Liver (tissue), 10 donors: ENCODE measurements at places on chromosomes 11 and 22. TPM values are rescaled to one million over a fixed set of nuclear protein-coding genes. Genes with fewer than 3 reads are reported as not detected.

GRCh38 chr11:117597071-117597470, 199.9 kb downstream of the DSCAML1 start:
- no peak overlapping the region for H3K4me3 ChIP-seq
- no peak overlapping the region for H3K27ac ChIP-seq
- no peaks in the 10 kb centered on the region for H3K36me3 ChIP-seq
- no peaks in the 10 kb centered on the region for H3K4me1 ChIP-seq
- H3K27me3 ChIP-seq, result no peaks in the 10 kb centered on the region

DNA sequence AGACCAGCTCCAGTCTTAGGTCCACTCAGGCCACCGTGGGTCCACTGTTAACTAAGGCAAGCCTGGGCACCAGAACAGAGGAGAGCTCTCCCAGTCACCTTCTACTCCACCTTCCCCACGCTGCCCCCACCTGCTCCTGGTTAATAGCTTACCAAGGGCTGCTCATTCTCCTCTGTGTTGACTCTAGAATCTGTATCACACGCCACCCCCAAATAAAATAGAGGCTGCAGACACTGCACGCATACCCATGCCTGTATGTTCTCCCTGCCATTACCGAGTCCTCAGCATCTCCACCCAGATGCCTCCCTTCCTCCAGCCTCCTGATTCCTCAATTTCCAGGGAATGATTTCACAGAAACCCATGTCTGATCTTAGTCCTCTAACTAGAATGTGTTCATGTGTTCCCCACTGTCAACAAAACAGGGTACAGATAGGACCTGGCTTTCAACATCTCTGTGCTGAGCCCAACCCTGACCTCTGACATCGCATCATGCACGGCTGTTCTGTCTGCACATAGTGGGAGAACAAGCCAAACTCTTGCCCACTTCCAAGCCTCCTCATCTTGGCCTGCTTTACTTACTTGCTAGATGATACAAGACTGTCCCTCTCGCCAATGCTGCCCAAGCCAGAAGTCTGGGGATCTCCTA, 49.8 kb downstream of the SMCO4 start:
- H3K36me3 ChIP-seq, result no peaks in the 10 kb centered on the region
- H3K4me3 ChIP-seq, result no peak overlapping the region
- H3K4me1 ChIP-seq, result peaks cover 19% of the 10 kb centered on the region
- H3K27ac ChIP-seq, result peak overlapping the region; percentile 69

DNA sequence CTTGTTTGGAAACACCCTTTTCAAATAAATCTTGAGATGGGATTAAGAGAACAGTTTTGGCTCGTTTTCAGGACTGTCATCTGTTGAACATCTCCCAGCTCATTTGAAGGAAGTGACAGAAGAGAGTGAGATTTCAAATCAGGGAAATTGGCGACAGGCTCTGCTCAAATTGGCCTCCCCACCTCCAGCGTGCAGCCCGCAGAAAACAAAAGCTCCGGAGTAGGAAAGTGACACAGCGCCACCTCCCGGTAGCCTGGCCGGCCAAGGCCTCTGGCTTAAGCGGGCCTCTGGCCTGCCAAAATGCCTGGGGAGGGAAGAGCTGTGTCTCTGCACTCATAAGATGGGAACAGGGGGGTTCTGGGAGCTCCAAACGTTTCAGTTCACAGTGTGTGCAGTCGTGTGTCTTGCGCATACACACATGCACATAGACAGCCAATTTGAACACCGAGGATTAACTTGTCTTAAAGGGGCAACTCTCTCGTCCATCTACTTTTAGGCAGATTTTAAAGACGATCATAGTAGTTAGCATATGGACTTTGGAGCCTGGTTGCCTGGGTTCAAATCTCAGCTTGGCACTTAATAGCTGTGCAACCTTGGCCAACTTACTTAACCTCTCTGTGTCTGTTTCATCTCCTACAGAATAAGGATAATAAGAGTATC, 132.7 kb upstream of the RCN1 start:
- H3K4me1 ChIP-seq, result no peaks in the 10 kb centered on the region
- no peak overlapping the region for H3K4me3 ChIP-seq
- DNase-seq, result peak; percentile 63
- no peak overlapping the region for H3K27ac ChIP-seq
- H3K27me3 ChIP-seq, result no peaks in the 10 kb centered on the region

The ARFGAP3 gene
- polyA plus RNA-seq, result 35.6 TPM

GRCh38 chr22:24430431-24431308, 3.3 kb downstream of the ADORA2A start:
- DNase-seq, result no peak
- H3K4me1 ChIP-seq, result peaks cover 20% of the 10 kb centered on the region
- peak overlapping the region; percentile 80 for H3K27ac ChIP-seq

DNA sequence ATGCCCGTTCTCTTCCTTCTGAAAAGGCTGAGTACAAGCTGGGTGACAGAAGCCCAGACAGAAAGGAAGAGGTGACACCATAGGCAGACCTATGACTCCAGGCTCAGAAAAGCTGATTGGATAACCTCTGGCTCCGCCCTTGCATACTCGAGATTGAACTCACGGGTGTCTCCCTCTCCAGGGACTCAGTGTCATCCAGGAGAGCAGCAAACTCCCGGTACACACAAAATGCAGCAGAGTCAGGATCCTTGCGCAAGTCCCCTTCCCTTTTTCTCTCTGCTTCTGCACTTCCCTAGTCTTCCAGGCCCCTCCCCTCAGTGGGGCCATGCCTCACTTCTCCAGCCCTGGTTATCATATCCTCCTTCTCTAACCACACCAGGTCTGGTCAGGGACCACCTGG, 9.8 kb downstream of the SCN4B start:
- H3K27me3 ChIP-seq, result no peaks in the 10 kb centered on the region
- no peak overlapping the region for H3K27ac ChIP-seq
- no peaks in the 10 kb centered on the region for H3K36me3 ChIP-seq
- H3K4me1 ChIP-seq, result no peaks in the 10 kb centered on the region

DNA sequence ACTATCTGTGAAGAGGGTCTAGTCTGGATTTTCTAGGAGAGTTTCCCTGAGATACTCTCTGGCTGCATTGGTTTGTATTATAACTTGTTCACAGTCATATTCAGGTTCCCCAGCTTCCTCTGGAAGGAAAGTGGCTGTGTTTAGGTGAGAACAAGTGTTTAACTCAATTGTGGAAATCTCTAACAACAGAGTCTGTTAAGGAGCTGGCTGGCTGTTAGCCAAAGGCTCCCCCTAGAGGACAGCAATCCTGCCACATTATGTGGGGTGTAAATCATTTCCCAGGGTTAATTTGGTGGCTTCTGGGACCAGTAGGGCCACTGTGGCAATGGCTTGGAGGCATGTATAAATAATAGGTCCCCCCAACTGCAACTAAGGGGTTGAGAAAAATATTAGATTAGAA, 18.4 kb downstream of the MS4A6E start:
- peaks cover 3% of the 10 kb centered on the region for H3K27me3 ChIP-seq
- H3K36me3 ChIP-seq, result no peaks in the 10 kb centered on the region
- H3K4me1 ChIP-seq, result no peaks in the 10 kb centered on the region
- H3K4me3 ChIP-seq, result no peak overlapping the region

The POU2AF3 gene
- 0.68 TPM for polyA plus RNA-seq

GRCh38 chr22:17339095-17339693, 30.1 kb upstream of the CECR2 start:
- H3K4me3 ChIP-seq, result no peak overlapping the region
- peaks cover 8% of the 10 kb centered on the region for H3K4me1 ChIP-seq
- no peaks in the 10 kb centered on the region for H3K27me3 ChIP-seq
- peak overlapping the region; percentile 93 for H3K27ac ChIP-seq
- no peaks in the 10 kb centered on the region for H3K36me3 ChIP-seq
- DNase-seq, result no peak

GRCh38 chr11:125835748-125836147, 2.6 kb downstream of the PATE4 start:
- H3K36me3 ChIP-seq, result no peaks in the 10 kb centered on the region
- H3K27me3 ChIP-seq, result no peaks in the 10 kb centered on the region
- no peaks in the 10 kb centered on the region for H3K4me1 ChIP-seq
- H3K27ac ChIP-seq, result no peak overlapping the region
- no peak for DNase-seq

The NPAS4 gene
- polyA plus RNA-seq, result not detected

DNA sequence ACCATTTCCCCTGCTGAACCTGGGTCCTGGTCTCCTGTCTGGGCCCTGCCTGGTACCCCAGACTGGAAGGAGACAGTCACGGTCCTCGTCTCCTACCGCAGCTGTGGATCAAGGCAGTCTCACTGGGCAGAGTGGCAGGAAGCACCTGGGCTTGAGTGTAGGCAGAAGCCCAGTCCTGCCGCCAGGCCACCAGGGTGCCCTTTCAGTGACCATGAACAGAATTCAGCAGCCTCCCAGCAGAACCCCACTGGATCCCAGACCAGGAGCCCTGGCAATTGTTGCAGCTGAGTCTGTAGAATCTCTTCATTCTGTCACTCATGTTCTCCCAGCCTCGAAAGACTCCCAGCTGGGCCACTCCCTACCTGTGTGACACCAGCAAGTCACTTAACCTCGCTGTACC, 25.5 kb upstream of the CREB3L1 start:
- no peak for DNase-seq
- no peaks in the 10 kb centered on the region for H3K4me1 ChIP-seq
- no peaks in the 10 kb centered on the region for H3K36me3 ChIP-seq
- no peak overlapping the region for H3K27ac ChIP-seq

The SMC1B gene
- polyA plus RNA-seq, result not detected

- H3K4me3 ChIP-seq, result no peak overlapping the region
- no peaks in the 10 kb centered on the region for H3K27me3 ChIP-seq
- peak; percentile 12 for DNase-seq
- H3K36me3 ChIP-seq, result no peaks in the 10 kb centered on the region
- no peak overlapping the region for H3K27ac ChIP-seq
Observed at GRCh38 chr22:49229483-49230193, 598.0 kb downstream of the BRD1 start.

DNA sequence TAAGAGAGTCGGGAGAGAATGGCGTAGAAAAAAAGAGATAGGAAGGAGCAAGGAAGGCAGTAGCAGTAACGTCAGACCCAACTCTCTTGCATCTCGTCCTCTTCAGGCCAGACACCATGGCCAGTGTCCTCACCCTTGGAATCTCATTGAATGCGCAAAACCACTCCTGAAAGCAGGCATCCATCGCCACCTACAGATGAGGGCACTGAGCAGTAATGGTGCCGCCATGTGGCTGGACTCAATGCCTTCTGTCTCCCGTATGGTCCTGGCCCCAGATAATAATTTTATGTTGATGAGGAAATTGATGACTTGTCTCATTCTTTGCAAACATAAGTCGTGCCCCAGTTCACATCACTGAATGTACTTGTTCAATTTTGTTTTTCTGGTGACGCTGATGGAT, 17.8 kb upstream of the ALX4 start:
- no peaks in the 10 kb centered on the region for H3K4me1 ChIP-seq
- peaks cover 8% of the 10 kb centered on the region for H3K27me3 ChIP-seq
- no peaks in the 10 kb centered on the region for H3K36me3 ChIP-seq
- H3K4me3 ChIP-seq, result no peak overlapping the region

The LDLRAD3 gene
- 0.99 TPM for polyA plus RNA-seq

The MFRP gene
- polyA plus RNA-seq, result not detected

DNA sequence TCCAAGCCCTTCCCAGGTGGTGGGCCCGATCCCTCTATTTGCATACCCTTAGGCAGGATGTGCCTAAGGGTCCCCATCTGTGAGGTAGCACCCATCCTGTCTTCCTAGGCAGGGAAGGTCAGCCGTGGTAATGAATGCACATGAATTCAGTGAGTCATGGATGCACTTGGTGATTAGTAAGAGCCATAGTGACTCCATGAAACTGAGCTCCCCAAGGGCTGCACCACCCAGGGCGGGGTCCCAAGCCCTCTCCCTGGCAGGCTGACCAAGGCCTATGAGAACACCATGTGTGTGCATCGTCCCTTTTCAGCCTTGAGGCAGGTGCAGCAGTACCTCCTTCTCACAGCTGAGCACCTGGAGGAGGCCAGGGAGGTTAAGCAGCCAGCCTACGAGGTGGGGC, 15.6 kb upstream of the SUSD2 start:
- peaks cover 5% of the 10 kb centered on the region for H3K36me3 ChIP-seq
- no peaks in the 10 kb centered on the region for H3K27me3 ChIP-seq
- H3K4me1 ChIP-seq, result no peaks in the 10 kb centered on the region
- no peak overlapping the region for H3K27ac ChIP-seq
- H3K4me3 ChIP-seq, result no peak overlapping the region
- no peak for DNase-seq

The POU2AF1 gene
- polyA plus RNA-seq, result 2.0 TPM
